NCI-H146 (cell line): ENCODE measurements at places on chromosomes 16 and 17.

DNA sequence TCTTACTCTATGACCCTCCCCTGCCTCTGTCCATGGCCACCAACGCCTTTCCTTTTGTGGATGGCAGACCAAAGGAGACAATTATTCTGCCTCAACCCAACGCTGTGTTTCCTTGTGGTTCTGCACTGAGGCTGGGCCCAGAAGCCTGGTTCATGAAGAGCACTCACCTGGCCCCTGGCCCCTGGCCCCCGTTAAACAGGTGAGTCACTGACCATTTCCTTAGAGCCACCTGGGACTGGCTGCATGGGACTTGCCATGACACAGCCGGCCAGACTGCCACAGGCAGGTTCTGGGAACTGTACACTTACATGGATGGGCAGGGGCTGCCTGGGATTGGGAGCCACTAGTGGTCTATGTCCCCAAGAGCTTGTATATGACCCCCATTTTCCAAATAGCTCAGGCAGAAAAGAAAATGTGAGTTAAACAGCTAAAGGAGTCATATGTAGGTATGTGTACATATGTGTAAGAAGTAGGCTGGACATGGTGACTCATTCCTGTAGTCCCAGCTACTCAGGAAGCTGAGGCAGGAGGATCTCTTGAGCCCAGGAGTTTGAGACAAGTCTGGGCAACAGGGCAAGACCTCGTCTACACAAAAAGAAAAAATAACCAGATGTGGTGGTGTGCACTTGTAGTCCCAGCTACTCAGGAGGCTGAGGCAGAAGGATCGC, 181.9 kb upstream of the CACNG5 start:
- no peak for DNase-seq

DNA sequence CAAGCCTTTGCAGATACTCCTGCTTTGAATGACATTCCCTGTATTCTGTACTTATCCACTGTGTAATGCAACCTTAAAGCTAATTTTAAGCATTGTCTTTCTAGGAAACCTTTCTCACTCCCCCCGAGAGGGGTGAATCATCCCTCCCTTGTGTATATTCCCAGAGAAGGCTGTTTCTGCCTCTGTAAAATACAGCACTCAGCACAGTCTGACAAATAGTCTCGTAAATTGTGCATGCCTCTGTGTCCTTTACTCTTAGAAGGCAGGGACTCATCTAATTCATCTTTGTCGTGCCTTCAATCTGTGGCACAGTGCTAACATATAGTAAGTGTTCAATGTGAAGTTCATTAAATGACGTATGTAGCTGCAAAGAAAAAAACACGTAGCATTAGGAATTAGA, 200.7 kb downstream of the CA10 start:
- no peak for DNase-seq

GRCh38 chr17:74332017-74332650, 6.1 kb downstream of the KIF19 start:
- no peak for DNase-seq

DNA sequence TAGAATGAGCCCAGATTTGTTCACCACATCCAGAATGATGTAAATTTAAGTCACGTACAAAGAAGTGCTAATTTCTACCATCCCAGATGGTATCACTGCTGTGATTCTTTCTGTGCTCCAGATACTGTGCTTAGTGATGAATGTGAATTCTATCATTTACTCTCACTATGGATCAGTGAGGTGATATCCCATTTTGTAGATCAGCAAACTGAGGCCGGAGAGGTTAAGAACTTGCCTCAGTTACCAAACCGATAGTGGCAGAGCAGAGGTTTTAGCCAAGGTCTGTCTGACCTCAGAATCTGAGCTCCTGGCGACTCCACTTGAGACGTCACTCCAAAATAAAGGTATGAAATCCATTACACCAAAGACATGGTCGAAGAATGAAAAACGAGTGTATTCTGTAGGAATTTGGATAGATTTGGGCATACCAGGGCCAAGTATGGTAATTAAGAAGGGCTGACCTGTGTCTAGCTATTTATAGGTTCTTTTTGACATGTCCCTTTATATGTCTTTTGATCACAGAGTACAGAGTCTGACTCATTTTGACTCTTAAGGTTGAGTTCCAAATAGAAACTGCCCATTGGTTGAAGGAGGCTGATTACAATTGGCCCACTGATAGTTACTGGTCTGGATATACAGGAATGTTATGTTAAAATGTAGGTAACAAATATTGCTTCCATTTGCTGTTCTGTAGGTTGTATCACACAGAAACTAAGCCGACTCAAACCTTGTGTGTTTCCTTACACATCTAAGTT, 10.0 kb downstream of the MAP2K6 start:
- no peak for DNase-seq

- DNase-seq: peak; percentile 49
Observed at GRCh38 chr16:46830417-46830901, 521 bp downstream of the C16orf87 start.

GRCh38 chr16:83915081-83915480, 16.2 kb downstream of the MLYCD start:
- no peak for DNase-seq

- no peak for DNase-seq
Observed at GRCh38 chr17:48996722-48997102, 473 bp upstream of the IGF2BP1 start.

GRCh38 chr17:77206158-77206956, 65.6 kb downstream of the SEC14L1 start:
- DNase-seq: no peak

GRCh38 chr16:67393788-67394154, 473 bp upstream of the TPPP3 start:
- DNase-seq: no peak

GRCh38 chr17:10772425-10773380, 31.2 kb downstream of the TMEM238L start:
- DNase-seq: no peak

GRCh38 chr16:12417030-12417814, 386.5 kb downstream of the CPPED1 start:
- DNase-seq: no peak

DNA sequence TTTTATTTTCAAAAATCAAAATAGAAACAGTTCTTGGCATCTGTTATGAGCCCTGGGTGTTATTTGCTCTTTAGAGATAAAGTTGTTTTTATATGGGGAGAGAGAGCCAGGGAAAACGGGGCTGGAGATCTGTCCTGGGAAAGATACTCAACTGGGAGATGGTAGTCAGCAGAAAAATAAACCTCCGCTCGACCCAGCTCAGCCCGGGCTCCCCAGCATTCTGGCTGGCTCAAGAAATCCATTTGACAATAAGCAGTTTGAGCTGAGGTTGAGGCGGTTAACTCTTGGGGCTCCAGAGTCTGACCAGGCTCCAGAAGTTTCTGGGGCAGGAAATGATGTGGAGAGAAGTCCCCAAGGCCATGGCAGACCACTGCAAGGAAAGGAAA, 151.9 kb downstream of the IRX5 start:
- DNase-seq: no peak

DNA sequence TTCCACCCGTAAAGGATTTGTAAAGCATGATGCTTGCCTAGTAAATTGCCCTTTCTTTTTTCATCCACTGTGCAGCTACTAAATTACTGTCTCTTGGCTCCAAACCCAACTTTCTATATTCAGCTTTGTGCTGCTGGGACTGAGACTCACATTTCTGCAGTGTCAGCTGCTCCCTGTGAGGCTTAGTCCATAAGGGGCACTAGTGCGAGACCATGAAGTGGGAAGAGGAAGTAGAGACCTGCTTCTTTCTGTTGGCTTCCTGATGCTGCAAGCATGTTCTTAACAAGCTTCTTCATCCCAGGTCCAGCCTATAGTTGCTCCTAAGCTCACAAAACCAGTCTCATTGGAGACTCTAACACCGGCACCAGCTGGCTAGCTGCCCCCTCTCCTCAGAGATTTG, 74.9 kb upstream of the HS3ST2 start:
- DNase-seq: no peak

- DNase-seq: no peak
Observed at GRCh38 chr17:19296786-19297778, 59.9 kb downstream of the EPN2 start.

DNA sequence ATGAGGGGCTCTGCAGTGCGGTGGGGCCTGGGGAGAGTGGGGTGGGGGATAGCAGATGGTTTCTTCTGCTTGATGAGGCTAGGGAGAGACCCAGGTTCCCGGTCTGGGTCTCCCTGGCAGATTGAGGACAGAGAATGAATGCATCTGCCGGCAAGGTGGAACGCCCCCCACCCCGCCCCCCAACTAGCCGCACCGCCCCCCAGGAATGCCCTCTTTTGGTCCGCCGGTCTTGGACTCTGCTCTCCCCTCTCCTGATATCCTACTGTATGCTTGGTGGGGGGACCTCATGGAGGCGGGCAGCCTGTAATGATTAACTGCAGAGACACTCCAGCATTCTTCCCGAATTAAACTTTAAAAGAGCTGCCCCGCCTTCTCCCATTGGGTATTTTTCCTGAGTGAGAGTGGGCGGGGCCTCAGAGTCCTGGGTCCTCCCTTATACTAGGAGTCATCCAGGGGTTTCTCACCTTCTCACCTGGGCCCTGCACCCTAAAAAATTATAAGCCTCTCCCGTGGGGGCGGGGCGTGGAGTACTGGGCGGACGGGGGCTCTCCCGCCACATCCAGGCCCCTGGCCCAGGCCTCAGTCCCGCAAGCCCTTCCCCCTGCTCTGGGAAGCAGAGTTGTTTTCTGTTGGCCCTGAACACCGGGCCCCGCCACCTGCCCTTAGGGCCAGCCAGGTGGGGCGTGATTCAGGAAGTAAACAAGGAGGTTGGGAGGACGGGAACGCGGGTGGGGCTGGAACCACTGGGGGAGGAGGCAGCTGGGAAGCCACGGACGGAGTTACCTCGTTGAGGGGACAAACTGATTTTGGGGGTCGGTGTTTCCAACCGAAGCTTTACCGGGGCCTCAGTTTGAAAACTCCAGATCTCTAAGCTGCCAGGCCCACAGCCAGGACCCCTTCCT, 1.5 kb downstream of the GRB7 start:
- peak; percentile 74 for DNase-seq

GRCh38 chr17:56292010-56292409, 138.7 kb downstream of the ANKFN1 start:
- DNase-seq: no peak

- DNase-seq: no peak
Observed at GRCh38 chr17:61389670-61390478, 9.8 kb upstream of the TBX2 start.

DNA sequence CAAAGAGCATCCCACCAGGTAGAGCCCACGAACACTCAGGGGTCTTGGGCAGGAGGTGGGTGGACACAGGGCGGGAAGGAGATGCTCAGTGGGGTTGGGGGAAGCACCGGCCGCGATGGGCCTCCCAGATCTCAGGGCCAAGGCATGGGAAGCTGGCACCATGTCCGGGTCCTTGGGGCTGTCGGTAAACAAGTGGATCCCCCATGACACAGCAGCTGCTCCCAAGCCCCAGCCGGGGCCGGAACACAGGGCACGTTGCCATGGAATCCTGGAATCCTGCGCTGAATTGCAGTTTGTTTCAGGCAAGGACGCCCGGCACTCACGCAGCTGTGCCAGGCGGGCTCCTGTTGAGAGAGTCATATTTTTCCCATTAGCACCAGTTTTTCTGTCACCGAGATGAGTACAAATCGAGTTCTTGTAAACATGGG, 23.0 kb upstream of the CHMP6 start:
- DNase-seq: peak; percentile 79

GRCh38 chr17:79135628-79136405, 61.2 kb downstream of the ENGASE start:
- DNase-seq: no peak

- no peak for DNase-seq
Observed at GRCh38 chr17:45022655-45023339, 28.6 kb downstream of the DCAKD start.

DNA sequence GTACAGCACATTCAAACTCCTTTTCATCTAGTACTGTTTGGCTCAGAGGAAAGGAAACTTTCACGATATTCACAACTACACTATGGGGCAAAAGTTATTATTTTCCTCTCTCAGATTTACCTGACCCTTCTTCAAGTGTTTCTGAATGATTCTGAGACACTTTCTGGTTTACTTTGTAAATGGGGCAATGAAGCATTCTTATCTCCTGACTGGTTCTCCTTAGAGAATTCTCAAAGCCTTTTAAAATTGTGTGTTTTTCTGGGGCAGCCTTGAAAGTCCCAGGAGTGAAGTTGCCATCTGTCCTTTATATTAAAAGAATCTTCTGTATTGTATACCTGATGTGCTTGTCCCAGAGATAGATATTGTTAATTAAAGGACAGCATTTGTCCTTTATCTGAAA, 264.9 kb downstream of the FTO start:
- no peak for DNase-seq

DNA sequence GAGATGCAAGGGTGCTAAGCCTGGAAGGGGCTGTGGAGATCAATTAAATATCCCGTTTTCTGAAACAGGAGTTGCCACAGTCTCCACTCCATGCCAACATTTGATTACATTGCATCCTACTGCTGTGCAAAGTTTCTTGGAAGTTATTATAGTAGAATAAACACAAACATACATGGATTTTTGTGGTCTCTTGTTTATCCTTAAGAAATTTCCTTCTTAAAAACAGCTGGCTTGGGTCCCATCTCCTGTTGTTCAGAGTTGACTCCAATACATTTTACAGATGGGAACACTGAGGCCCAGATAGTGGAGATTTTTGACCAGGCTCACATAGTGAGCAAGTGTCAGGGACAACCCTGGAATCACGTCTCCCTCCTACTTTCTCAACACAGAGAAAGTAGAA, 124.0 kb upstream of the ADAMTS18 start:
- no peak for DNase-seq

GRCh38 chr17:38565853-38566665, 39.7 kb downstream of the SRCIN1 start:
- DNase-seq: no peak

DNA sequence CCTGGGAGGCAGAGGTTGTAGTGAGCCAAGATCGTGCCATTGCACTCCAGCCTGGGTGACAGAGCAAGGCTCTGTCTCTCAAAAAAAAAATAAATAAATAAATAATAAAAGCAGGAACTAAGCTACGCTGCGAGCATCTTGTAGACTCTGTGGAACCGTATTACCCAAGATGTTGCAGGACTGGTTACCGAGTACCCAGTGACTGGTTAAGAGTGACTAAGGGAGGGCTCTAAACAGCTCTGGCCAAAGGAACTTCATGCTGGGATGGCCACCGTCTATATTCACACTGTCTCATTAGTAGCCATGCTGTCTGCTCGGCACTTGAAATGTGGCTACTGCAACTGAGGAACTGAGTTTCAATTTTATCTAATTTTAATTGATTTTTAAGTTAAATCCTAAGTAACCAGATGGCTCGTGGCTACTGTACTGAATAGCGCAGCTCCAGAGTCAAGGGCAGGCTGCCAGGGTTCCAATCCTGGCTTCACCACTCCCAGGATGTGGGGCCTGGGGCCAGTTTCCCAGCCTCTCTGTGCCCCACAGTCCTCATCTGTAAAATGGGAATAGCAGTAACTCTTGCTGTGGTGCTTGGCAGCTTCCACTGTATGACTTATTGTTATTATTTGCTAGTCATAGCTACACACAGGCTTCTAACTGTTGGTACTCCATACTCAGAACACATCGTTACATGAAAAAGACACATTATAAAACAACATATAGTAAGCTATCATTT, 3.0 kb downstream of the NTAN1 start:
- DNase-seq: no peak
